ENCODE measurements at places on chromosomes 13 and 19.

DNA sequence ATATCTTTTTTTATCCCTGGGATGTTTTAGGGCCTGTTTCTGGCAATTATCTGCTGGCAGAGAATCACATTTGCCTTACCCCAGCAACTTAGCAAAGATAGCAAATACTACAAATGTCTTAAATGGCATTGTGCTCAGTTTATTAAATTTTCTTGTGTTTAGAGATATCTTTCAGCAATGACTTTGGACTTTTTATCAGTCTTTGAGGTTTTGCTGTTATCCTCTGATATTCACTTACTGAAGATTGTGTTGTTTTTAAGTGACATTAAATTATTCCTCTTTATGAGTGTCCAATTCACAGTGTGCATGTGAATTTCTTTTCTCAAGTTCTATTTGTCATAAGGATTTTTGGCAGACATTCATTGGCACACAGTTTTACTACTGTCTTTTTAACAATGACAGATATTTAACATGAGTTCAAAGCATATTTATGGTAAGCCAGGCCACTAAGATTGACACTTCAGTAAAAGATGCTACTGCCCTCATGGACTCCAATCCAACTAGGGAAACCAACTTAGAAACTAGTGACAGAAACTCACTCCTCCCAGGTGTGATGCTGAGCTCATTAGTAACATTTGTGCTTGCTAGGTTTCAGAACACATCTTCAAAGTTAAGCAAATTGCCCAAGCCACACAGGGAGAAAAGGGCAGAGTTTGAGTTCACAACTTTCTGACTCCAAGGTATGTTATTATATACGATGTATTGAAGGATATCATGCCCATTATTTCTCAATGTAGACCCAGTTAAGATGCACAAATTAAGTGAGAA, 481.9 kb downstream of the GPC6 start:
- no peak for DNase-seq

- DNase-seq, result no peak
These were observed 7.4 kb downstream of the CCDC122 start for GRCh38 chr13:43872181-43872580.

GRCh38 chr13:51733374-51734298, 70.3 kb downstream of the DHRS12 start:
- DNase-seq, result no peak

- DNase-seq, result no peak
These were observed 1.3 kb downstream of the PALM start for GRCh38 chr19:709965-710571.

- DNase-seq, result no peak
These were observed 674.6 kb upstream of the SGCG start for GRCh38 chr13:22506096-22506691.

DNA sequence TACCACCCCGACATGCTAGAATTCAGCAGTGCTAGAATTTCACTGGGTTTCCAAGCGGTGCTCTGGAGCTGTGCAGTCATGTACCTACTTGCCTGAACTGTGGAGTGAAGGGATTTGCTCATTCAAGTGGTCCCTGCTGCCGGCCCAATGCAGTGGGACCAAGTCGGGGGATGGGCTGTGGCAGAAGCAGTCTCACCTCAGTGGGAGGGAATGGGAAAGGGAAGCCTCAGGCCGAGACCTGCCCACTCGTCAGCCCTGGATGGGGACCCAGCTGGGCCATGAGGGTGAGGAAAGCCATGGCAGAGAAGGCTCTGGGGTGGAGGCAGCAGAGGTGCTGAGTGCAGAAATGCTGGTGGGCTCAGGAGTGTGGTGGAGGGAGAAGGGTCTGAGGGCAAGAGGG, 14.9 kb downstream of the KLHL26 start:
- DNase-seq, result no peak

DNA sequence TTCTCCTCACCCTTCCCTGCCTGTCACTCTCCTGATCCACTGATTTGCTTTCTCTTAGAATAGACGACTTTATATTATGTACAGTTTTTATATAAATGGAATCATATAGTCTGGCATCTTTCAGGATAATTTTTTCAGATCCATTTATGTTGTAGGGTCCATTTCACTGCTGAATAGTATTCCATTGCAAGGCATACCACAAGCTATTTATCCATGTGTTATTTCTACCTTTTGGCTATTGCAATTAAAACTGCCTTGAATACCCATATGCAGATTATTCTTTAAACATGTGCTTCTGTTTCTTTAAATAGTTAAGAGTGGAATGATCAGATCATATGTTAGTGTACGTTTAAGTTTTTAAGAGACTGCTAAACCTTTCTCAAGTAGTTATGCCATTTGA, 17.8 kb upstream of the ZNF177 start:
- no peak for DNase-seq

GRCh38 chr13:30100226-30100625, 207.1 kb downstream of the KATNAL1 start:
- DNase-seq, result no peak

DNA sequence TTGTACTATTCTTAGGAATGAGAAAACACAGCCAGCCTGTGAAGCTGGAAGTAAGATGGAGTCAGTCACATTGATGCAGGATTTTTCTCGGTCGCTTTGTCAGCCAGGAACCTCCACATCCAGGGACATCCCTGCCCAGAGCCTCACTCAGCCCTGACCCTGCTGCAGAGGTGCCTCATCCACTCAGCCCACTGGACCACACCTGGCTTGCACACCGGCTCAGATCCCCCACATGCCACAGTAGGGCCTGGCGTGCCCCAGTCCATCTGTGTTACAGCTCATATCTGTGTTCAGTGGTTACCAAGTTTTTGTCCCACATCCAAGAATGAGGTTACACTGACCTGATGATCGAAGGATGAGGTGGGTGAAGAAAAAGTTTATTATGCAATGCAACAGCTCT, 1315.4 kb downstream of the SLITRK1 start:
- DNase-seq, result no peak

GRCh38 chr19:10831987-10832938, 3.7 kb downstream of the TMED1 start:
- no peak for DNase-seq

DNA sequence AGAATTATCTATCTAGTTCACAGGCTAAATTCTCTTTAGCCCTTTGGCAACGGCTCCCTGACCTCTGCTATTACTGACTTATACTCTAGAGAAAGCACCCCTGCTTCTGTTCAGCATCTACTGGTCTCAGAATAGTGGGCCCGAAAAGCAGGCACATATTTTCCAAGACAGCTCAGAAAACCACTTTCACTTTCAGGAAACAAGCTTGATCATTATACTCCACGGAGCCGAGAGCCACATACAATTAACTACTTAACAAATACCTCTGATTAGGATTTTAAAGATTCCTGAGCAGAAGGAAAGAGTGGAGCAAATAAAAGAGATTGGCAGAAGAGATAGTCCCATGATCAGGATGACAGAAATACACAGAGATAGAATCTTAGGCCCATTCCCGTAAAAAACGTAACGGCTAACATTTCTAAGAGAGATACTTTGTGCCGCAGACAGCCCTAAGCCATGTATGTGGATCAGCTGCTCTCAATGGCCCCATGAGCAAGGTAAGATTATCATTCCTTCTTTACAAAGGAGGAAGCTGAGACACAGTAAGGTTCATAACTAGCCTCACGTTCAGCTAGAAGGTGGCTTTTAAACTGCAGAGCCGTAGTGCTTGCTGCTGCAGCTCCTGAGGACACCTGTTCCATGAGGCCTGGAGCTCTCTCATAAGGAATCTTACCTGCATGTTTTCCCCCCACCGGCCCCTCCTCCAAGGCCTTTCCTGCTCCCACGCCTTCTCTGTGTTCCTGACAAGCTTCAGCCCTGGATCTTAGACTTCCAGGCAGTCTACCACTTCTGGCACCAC, 227.2 kb downstream of the FOXO1 start:
- DNase-seq, result peak; percentile 40

DNA sequence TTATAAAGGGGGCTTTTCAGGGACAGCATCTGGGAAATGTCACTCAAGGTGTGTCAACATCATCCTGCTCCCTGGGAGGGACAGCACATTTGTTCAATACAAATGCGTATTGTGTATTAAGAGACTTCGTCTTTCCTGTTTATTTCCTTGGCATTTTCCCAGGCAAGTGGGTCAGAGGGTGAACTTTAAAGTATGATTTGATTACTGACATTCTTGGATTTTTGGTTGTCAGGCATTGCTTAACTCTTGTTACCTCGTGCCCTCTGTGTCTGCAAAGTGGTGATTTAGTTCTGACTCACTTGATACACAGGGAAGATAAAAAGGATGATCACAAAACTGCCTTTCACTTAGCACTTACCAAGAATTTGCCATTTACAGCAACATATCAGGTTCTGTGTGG, 292.7 kb downstream of the SUCLA2 start:
- DNase-seq, result no peak

GRCh38 chr13:111275995-111276618, 44.3 kb upstream of the TEX29 start:
- no peak for DNase-seq

DNA sequence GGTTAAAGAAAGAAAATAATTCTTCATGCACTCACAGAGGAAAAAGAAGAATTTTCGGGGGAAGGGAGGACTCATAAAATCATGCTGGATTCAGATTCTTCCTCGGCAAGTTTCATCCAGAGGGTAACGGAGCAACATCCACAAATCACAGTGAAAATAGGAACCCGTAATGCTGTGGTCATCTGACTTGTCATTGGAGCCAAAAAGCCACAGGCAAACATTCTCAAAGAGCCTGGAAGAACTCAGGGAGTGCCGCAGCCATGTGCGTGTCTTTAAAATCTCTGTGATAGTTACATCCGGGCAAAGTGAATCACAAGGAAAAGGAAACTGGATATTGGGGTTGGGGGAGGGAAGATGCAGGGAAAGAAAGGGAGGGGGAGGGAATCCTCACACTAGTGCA, 33.0 kb upstream of the VSTM2B start:
- DNase-seq, result no peak

Measured in stimulated activated CD4-positive, alpha-beta T cell treated with anti-CD3 and anti-CD28 coated beads, Interleukin-15, amount 100 ng/mL, for 24 hours (primary cell).